ENCODE measurements at places on chromosomes 12 and 14. TPM values are rescaled to one million over a fixed set of nuclear protein-coding genes. Genes with fewer than 3 reads are reported as not detected.

DLST gene
- total RNA-seq, result 17.3 TPM

ANG gene
- total RNA-seq, result 0.07 TPM

RTL1 gene
- total RNA-seq, result not detected

HHIPL1 gene
- total RNA-seq, result not detected

TTC9 gene
- total RNA-seq, result 1.1 TPM

IFNG-AS1 gene
- not detected for total RNA-seq

GPR68 gene
- 0.48 TPM for total RNA-seq

GLI1 gene
- 4.1 TPM for total RNA-seq

CIROP gene
- total RNA-seq, result not detected

PRIMA1 gene
- not detected for total RNA-seq

SLC4A8 gene
- total RNA-seq, result 14.4 TPM

R3HDM2 gene
- 9.4 TPM for total RNA-seq

PPM1H gene
- total RNA-seq, result 9.2 TPM
